Right atrium auricular region (tissue), 2 donors: ENCODE measurements at places on chromosomes 7 and 10. TPM values are rescaled to one million over a fixed set of nuclear protein-coding genes. Genes with fewer than 3 reads are reported as not detected.

DNA sequence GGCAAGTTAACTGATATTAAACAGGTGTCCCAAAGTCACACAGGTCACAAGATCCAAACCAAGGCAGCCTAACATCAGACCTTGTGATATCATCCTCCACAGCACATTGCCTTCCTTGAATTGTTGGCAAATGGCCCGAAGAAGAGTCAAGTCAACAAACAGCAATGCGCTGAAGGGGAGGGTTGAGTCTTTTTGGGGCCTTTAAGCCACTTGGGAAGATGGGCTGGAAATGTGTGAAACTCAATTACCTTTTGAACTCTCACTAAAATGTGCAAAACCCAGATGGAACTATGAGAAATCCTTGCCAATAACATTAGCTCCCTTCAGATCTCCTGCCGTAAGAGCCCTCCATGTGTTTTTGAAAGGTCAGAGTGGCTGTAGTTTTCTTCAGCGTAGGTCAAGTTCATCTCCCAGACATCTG lies 47.9 kb upstream of the STK17A start:
- H3K27me3 ChIP-seq: no peaks in the 10 kb centered on the region
- no peak for DNase-seq
- no peaks in the 10 kb centered on the region for H3K36me3 ChIP-seq
- no peak overlapping the region for H3K27ac ChIP-seq

DNA sequence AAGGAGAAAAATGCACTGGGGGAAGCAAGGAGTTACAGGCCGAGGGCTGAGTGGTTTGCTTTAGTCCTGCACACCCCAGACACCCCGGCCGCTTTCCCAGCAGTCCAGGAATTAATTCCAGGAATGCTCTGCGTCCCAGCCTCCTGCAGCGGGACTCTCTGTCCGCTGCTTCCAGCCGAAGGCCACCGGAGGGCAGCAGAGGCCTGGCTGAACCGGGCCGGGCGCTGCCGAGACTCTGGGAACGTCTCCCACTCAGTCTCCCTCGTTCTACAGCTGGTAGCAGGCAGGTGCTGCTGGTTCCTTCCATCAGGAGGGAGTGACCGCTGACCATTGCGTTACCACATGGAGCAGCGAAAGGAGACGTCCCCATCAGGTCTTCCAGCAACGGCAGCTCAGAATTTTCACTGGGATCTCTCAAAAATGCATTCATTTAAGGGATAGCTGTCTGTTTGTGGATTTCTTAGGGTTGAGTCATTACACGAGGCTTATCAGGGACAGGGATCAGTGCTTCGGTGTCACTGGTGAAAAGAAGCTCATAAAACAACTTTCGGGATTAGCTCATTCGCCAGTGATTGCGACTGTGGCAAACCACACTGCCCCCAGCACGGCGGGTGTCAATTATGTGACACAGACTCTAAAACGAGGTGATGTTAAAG lies 24.9 kb upstream of the PITRM1 start:
- no peak overlapping the region for H3K4me3 ChIP-seq
- no peaks in the 10 kb centered on the region for H3K27me3 ChIP-seq
- peak; percentile 76 for DNase-seq
- no peaks in the 10 kb centered on the region for H3K36me3 ChIP-seq

DNA sequence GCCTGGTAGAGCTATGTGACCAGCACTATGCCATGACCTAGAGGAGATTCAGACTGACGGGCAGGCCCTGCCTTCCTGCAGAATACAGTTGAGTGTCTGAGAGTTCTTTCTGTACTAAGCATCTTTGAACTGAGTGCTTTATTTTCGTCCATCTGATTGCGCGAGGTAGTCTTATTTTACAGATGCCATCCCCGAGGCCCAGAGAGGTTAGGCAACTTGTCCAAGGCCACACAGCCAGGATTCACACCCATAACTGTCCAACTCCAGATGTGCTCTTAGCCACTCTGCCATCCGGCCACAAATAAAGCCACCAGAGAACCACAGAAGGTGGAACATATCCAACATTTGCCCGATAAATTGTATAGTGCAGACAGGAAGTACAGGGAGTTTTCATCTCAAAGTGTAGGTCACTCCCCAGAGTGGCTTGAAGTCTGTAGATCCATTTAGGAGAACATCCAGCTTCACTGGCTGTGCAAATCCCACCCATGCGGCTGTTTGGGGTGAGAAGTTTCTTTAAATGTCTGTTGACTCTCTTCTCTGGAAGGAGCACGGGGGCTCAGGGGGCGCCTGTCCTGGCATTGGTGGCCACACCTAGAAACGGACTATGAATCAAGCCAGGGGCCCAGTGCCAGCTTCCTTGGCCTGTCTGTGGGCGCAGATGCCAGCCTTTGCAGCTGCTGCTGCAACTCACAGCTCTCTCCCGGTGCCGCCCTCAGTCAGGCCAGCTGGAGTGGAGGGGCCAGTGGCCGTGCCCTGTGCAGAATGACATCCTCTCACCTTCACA lies 11.1 kb downstream of the CHST3 start:
- H3K27ac ChIP-seq: peak overlapping the region; percentile 80
- H3K27me3 ChIP-seq: no peaks in the 10 kb centered on the region
- no peak for DNase-seq
- H3K4me1 ChIP-seq: no peaks in the 10 kb centered on the region

GRCh38 chr10:100522107-100522801 lies 2.6 kb upstream of the SEC31B start:
- DNase-seq: no peak
- H3K36me3 ChIP-seq: peaks cover 44% of the 10 kb centered on the region
- no peak overlapping the region for H3K4me3 ChIP-seq

DNA sequence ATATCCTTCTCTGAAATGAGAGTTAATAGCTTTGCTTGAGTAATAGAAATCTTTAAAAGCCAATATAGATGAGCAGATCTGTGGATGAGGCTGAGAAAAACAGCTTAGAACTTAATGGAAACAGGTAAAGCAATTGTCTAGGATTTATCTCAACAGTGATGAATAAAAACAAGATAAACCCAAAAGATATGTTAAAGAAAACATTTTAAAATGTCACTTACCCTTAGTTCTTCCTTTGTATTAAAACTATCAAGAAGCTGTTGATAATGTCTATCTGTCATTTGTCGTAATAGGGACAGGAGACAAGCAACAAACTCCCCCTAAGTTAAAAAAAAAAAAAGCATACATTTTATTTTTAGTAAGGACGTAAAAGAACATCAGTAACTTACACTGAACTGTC lies 272.1 kb upstream of the IMMP2L start:
- DNase-seq: no peak

DNA sequence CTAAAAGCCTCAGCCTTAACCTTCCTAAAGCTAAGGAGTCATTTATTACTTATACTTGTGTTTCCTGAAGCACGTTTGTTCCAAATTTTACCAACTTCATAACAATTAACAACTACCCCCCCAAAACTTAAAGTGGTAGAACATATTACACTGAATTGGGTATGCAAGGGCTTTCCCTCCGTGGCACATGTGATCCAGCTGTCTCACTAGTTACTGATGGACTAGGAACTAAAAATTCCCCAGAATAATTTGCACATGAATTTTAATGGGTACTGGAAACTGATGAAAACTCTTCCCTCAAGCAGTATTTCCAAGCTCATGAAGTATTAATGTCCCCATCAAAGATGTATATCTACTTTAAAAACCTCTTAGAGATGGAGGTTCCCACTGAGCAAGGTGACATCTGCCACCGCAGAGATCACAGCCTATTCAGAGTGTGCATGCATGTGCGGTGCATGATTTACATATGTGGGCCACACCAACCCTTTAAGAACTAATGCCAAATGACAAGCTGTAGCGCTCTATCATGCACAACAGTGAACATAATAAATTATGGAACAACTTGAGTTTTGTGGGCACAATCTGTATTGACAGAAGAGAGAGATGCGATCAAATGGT lies 139.9 kb upstream of the ADCY1 start:
- no peak overlapping the region for H3K4me3 ChIP-seq
- H3K27ac ChIP-seq: no peak overlapping the region
- no peaks in the 10 kb centered on the region for H3K4me1 ChIP-seq

GRCh38 chr7:55827577-55827976 lies 35.0 kb downstream of the SEPTIN14 start:
- DNase-seq: no peak
- H3K27ac ChIP-seq: no peak overlapping the region
- no peaks in the 10 kb centered on the region for H3K36me3 ChIP-seq

DNA sequence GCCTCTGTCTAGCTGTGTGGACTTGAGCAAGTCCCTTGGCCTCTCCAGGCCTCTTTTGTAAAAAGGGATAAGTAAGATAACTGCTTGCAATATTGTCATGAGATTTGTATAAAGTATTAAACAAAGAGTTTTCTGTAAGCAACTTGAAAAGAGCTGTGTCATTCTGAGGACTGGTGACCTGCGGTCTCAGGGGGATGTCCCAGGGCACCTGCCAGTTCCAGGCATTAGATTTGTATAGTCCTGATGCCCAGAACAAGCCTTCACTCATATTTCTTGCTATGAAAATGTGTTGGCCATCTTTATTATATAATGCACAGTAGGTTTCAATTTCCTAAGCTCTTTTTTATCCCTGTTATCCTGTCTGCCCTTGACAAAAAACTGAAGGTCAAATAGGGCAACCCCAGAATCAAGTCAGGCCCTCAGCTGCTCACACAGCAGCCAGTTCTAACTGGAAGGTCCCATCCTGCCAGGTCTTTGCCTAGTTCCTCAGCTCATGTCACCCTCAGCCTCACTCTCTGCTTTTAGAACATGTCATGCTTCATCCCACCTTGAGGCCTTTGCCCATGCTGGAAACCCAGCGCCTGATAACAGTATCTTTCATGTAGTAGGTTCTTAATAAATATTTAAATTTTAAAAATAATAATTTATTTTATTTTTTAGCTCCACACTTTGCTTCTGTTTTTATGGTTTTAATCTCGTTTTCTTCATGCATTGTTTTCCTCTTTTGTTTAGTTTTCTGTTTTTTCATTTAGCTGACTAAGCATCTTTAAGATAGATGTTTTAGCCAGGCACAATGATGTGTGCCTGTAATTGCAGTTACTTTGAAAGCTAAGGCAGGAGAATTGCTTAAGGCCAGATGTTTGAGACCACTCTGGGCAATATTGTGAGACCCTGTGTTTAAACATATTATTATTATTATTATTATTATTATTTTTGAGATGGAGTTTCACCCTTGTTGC lies 87.5 kb upstream of the ZNF92 start:
- H3K4me3 ChIP-seq: no peak overlapping the region
- no peak for DNase-seq
- no peak overlapping the region for H3K27ac ChIP-seq

DNA sequence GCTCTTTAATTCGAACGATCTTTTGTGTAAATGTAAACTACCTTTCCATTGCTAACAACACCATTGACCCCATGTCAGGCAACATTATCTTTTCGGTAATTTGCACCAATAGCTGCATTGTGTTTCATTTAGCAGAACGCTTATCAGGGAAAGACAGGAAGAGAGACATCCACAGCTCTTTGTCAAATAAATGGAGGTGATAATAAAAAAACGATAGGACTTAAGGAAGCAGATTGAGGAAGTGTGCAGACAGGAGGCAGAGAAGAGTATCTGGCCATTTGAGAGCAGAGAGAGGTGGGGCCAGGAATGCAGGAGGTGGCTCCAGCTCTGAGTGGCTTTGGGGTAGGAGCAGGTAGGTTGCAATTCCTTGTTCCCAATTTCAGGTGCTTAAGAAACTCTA lies 37.5 kb upstream of the ADARB2 start:
- DNase-seq: no peak
- H3K4me3 ChIP-seq: no peak overlapping the region

DNA sequence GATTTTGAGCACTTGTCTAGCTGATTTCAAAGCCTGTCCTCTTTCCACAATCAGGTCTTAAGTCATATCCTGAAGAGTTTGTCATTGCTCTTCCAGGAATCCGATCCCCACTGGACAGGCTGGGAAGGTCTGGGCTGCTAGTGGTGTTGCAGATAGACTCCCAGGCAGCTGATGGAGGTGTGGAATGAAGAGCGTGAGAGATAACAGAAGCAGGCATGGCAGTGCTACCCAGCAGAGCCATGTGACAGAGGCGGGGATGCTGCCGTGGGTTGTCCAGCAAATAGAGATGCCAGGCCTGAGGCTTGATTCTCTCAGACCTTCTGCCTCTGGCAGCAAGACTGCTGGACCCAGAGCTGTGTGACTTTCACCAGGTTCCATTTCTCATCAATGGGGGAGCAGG lies 116.5 kb upstream of the EEPD1 start:
- H3K4me1 ChIP-seq: no peaks in the 10 kb centered on the region
- no peak for DNase-seq
- H3K4me3 ChIP-seq: no peak overlapping the region
- no peaks in the 10 kb centered on the region for H3K27me3 ChIP-seq
- peak overlapping the region; percentile 66 for H3K27ac ChIP-seq
- H3K36me3 ChIP-seq: no peaks in the 10 kb centered on the region

DNA sequence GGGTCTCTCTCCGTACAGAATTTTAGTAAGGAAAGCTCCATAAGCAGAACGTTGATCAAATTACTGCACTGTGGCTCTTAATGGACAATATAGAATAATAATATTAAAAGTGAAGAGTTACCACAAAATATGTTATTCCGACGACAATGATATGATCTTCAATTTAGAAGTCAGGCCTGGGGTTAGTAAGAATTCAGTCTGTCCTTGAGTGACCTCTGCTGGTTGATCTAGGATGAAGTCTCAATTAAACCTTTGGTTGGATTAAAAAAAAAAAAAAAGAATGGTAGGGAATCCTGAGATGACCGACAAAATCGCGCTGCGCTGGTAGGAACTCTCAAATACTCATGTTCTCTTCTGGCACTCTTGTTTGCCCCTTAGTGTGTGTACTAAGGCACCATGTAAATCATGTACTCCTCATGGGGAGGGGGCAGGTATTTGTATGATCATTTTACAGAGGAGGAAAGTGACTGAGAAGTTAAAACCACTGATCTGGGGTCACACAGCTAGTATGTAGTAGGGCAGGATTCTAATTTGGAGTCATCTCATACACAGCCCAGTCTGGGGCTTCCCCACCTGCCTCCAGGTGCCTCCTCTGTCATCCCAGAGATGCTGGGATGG lies 161.3 kb upstream of the NPVF start:
- no peak overlapping the region for H3K27ac ChIP-seq
- H3K4me3 ChIP-seq: no peak overlapping the region
- no peak for DNase-seq
- H3K4me1 ChIP-seq: peaks cover 15% of the 10 kb centered on the region
- H3K27me3 ChIP-seq: no peaks in the 10 kb centered on the region

- no peaks in the 10 kb centered on the region for H3K4me1 ChIP-seq
- H3K27me3 ChIP-seq: no peaks in the 10 kb centered on the region
- no peak overlapping the region for H3K4me3 ChIP-seq
- H3K36me3 ChIP-seq: no peaks in the 10 kb centered on the region
Measured at GRCh38 chr10:17512341-17513001, 58.1 kb upstream of the ST8SIA6 start.

MSMB gene
- not detected for total RNA-seq

ZNF438 gene
- total RNA-seq: 14.5 TPM

LRRC18 gene
- not detected for total RNA-seq

AKR1D1 gene
- total RNA-seq: not detected

ADAM22 gene
- total RNA-seq: 1.9 TPM

SORCS1 gene
- 1.6 TPM for total RNA-seq
